Lower lobe of right lung (tissue), 2 donors: ENCODE measurements at places on chromosomes 5 and 9.

DNA sequence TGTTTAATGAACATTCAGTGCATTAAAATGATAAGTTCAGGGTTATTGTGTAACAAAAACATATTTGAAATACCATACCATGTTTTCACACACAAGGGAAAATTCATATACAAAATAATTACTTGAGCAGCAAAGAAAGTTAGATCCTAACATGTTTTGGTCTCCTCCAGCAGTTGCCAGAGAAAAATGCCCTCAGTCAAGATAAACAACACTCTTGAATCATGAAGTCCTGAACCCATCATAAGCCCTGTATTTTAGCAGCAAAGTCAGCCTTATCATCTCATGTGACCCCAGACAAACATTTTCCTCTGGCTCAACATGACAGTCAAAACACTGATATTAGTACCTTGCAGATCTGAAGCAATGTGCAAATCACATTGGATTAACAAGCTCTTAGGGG lies 1541.1 kb upstream of the WWC1 start:
- DNase-seq: no peak

DNA sequence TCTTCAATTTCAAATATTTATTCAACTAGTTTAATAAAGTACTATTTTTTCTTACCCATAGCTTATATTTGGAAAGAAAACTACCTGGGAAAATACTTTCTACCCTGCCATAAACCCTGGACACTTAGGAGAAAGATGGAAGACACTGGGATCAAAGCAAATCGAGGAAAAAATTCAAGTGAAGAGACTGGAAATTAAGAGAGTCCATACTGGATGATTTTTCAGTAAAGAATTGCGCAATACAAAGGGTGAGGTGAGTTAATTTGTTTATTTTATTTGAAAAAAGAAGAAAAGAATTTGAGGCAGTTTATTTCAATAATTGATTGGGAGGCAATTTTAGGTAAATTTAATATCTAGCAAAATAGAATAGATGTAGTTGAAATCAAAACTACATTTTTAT lies 331.8 kb upstream of the ITGA1 start:
- no peak for DNase-seq

- no peak for DNase-seq
These were observed 180.5 kb downstream of the PCSK1 start for GRCh38 chr5:96252596-96252995.

- DNase-seq: no peak
These were observed 118.1 kb downstream of the DPYSL3 start for GRCh38 chr5:147391781-147392180.

DNA sequence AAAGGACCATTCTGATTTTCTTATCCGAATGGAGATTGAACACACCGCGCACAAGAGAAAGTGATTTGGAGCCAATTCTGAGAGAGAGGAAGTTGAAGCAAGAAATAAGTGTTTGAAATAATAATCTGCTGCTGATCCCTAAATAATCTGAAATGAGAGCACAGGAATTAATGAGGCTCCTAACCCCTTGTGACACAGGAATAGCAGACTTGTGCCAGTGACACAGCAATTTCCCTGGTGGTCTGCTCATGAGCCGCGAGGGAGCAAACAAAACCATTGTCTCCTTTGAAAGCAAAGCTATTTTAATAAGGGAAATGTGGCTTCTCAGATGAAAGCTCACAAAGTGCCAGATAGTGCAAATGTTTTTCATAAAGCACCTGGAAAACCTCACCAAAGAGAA lies 936.1 kb upstream of the WWC1 start:
- DNase-seq: no peak

DNA sequence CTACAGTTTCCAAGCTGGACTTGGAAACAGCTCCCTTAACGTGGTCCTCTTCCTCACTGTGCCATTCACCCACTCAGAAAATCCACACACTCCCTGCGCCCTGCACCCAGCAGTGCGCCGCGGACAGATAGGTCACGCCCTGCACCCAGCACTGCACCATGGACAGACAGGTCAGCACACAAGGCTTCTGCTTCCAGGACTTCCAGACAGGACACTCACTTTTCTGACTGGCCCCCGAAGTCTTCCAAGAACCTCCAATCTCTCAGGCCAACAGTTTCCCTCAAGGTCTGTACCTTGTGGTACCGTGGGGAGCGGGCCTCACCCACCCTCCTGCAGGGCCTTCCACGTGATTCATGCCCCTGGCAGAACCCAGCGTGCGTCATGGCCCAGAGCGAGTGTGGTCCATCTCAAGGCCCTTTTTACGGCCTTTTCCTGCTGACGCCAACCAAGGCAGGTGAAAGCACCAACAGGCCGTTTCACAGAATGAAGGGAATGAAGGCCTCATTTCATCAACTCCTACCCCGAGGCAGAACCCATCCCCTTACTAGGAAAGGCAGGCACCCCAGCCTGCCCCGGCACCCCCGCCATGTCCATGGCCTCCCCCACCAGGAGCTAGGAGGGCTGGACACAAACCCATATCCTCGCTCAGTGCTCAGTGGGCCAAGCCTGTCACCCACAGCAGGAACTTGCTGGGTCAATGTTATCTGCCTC lies 17.3 kb downstream of the VAV2 start:
- DNase-seq: peak; percentile 20

- no peak for DNase-seq
These were observed 58.4 kb downstream of the RANBP17 start for GRCh38 chr5:170920196-170920595.

- no peak for DNase-seq
These were observed 116.8 kb upstream of the PAM start for GRCh38 chr5:102638316-102638715.

DNA sequence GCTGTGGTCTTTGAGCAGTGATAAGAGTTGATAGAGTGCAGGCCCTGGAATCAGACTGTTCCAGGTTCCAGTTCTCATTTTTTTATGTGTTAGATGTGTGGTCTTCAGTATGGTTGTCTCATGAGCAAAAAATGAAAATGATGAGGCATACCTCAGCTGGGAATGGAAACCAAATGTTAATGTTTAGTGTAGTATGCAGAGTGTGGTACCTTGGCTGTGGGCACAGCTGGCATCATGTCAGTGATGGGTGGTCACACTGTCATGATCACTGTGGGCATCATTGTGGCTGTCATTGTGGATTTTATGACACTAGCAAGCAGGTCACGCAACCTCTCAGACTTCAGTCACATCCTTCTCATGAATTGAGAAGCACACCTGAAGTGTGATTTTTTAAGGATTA lies 6.4 kb downstream of the ABLIM3 start:
- DNase-seq: no peak

- DNase-seq: no peak
These were observed 204.8 kb upstream of the HAPLN1 start for GRCh38 chr5:83925321-83925954.

DNA sequence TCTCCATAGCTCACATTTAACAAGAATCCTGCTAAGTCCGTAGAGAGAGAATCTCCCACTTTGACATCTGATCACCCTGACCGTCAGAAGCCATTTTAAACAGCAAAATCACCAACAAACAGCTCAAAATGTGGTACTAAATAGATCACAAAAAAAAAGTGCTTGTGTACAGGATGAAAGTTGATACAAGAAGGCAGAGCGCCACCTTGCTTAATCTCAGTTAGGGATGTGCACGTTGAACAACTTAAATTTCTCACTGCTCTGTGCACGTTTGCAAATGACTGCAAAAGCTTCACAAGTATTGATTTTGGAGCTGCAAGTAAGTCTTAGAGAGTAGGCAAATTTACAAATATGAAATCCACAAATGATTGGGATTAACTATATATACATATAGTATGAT lies 63.1 kb upstream of the NREP start:
- no peak for DNase-seq

DNA sequence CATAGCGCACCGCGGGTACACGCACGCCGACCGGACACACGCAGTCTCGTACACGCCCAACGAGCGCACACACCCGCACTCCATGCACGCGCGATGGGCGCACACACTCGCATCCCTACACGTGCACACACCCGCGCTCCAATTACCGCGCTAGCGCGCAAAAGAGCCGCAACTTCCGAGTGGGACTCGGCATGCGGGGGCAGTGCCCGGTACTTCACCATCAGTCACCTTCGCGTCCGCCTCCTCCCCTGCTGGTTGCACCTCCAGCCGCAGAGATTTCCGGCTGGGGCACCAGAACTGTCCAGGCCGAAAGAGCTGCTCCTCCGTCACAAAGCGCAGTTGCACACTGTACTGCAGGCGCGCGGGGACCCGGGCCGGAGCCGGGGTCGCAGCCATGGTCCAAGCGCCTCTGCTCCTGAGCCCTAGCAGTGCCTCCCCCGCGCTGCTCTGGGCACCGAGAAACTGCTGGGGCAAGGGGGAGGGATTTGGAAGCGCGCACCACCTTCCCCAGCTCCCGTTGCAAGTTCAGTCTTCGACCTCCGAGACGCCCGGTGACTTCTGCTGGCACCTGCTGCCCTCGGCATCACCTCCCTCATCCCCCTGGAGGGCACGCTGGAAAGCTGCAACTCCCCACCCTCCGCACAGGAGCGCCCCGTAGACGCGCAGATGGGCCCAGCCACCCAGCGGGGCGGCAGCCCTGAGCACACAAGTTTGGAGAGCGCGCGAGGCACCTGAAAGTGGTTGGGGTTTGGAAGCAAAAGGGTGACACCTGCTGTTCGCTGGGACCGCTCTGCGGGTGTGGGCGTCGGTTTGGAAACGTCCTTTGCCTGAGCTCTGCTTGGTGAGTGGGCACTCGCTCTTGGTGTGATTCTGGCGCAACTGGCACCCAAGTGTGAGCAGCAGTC lies 337.4 kb upstream of the PUM3 start:
- peak; percentile 51 for DNase-seq

GRCh38 chr5:21594566-21594965 lies 1258.6 kb downstream of the CDH12 start:
- DNase-seq: no peak

GRCh38 chr5:122315521-122315920 lies 3.5 kb downstream of the SNCAIP start:
- DNase-seq: no peak

- DNase-seq: no peak
These were observed 12.8 kb upstream of the TMEM245 start for GRCh38 chr9:109132567-109133021.

DNA sequence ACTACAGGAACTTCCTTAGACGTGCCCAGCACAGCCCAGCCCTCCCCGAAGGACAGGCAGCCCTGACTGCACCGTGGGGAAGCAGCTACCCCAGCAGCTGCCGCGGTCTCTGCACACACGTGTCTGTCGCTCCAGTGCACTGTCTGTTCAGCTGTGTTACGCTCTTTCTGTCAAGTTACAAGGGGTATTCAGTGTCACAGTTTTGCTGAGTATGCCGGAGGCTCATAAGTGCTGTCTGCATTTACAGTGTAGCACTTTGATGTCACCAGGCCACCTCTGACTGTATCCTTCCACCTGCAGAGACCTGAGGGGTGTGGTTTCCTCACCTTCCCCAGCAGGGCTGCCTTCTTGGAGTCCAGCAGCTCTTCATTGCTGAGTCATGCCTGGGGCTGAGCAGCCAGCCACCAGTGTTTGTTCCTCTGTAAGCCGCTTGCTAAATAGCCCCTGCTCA lies 126.8 kb downstream of the EHMT1 start:
- DNase-seq: no peak

DNA sequence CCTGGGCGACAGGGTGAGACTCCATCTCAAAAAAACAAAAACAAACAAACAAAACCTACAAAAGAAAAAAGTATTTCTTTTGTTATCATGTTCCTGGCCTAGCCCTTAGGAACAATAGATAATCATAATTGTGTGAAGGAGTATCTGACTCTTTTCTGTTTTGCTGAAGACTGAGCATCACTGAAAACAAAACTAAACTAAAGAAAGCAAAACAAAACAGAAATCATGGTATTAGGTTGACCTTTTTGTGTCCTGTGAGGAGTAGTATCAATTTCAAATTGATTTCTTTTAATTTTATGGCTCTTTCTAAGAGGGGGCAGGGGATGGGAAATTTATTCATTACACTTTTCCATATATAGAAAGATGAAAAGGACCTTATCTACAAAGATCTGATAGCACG lies 246.0 kb downstream of the YTHDC2 start:
- DNase-seq: no peak

GRCh38 chr9:93954434-93955061 lies 607 bp downstream of the BARX1 start:
- DNase-seq: no peak

DNA sequence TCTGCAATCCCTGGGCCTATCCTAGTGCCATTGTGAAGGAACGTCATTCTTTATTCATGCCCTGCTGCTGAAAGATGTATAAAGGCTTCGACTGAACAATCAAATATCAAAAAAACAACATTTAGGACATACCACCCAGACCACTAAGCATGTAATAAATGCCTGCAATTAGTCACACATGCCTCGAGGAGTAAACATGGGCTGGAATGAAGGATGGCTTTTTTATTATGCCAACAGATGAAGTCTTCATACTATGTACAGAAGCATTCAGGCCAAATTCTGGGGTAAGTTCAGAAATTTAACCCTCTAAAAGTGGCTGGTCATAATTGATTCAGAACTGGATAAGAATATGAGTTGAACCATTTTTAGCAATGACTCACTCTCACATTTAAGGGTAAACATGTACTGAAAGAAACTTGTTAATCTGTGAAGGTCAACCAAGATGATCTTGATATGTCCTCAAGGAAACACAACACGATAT lies 38.1 kb downstream of the FAM240B start:
- no peak for DNase-seq

- no peak for DNase-seq
These were observed 90.3 kb downstream of the DIRAS2 start for GRCh38 chr9:90552317-90552716.

- DNase-seq: no peak
These were observed 30.3 kb upstream of the TEK start for GRCh38 chr9:27078685-27079084.

DNA sequence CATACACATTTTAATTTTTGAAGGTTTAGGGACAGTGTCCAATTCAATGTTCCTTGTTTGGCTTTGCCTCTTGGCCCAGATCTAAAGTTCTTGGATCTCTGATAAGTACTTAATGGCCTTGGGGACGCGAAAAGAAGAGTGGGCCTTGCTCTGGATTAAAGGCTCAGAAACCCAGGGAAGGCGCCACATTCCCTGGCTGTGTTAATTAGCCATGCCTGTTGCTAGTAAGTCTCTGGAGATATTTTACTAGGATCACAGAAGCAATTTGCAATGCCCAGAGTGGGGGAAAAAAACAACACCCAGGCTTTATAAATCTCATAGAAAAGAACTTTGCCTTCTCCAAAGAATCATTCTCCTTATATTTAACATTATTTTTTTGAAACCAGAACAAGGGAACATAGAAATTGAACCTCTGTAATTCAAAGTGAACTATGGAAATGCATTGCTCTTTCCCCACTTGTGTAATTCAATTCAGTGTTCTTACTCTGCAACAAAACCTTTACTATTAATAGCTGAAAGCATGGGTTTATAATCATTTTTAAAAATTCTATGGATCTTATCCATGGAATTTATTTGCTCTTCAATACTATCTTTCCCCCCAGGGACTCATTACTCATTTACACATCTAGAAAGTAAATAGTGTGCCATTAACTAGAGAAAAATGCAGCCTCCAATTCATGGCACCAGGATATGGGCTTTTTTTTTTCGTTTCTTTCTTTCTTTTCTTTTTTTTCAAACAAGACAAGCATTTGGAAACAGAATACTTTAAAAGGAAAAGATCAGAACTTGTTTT lies 172.2 kb upstream of the ANKRD55 start:
- no peak for DNase-seq
